ENCODE measurements at places on chromosomes 5 and 9.

DNA sequence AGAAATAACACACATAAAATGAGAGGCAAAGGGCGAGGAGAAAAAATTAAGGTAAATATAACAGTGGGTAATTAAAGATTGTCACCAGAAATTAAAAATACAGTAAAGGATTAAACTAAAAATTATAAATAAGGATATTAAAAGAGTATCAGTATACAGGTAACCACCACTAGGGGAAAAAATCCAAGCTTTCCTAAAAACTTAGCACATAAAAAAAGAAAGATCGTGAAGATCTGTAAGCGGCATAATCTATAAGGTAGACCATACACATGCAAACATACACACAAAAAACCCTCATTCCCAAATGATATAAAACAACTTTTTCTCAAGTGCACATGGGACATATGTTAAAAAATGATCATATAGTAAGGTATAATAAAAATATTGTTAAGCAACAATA lies 577.3 kb upstream of the NUDT12 start:
- DNase-seq, result no peak

DNA sequence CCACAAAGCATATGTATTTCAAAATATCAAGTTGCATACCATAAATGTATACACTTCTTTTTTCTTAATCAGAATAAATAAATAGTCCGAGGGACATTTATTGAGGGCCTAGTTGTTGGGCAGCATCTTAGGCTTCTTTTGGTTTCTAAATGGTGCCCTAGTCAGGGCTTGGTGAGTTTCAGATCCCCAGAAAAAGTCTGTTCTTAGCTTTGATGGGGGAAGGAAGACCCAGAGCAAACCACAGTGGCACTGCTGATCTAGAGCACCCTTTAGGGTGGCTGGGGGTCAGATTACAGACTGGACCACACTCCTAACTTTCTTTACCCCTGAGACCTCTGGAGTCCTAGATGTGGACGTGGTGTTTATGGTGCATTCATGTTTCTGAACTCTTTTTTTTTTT lies 97.8 kb downstream of the C9orf152 start:
- no peak for DNase-seq

GRCh38 chr5:167460449-167461020 lies 830.9 kb upstream of the WWC1 start:
- DNase-seq, result no peak

GRCh38 chr9:70262948-70263347 lies 4.2 kb downstream of the SMC5 start:
- DNase-seq, result no peak

DNA sequence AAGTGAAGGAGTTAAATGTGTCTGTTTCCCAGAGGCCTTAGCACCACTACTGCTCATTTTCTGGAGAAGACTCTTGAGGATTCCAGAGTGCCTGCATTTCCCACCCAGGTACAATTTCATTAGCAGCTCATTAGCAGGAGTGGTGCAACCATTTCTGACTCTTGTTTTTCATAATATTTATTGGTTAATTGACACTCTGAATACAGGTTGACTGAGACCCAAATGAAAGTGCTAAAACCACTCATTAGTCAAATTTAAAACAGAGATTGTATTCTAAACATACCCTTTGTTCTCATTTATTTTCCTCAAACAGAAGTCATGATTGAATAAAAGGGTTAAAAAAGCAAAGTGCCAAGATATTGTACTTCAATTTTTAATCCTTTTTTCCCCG lies 134.5 kb downstream of the SIL1 start:
- no peak for DNase-seq

DNA sequence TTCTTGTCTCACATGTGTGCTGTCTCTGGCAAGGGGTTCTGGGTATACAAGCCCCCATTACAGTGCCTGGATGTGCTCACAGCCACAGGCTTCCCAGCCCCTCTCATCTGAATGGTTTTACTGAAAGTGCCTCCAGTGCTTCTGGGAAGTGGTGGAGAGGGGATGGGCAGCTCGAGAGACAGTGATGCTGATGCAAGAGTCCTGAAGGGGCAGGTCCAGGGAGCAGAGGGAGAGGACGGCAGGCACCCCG lies 93.5 kb downstream of the PHF2 start:
- DNase-seq, result peak; percentile 48
